ENCODE measurements at places on chromosomes 7 and 10. TPM values are rescaled to one million over a fixed set of nuclear protein-coding genes. Genes with fewer than 3 reads are reported as not detected.
A peak's percentile ranks its signal among the peaks of the same experiment; 100 is the strongest.

The FKBP14 gene
- 5.0 TPM for total RNA-seq

The RFC2 gene
- total RNA-seq = 55.9 TPM

The FAM25A gene
- not detected for total RNA-seq

The NPFFR1 gene
- not detected for total RNA-seq

GRCh38 chr10:80501913-80502521, 35.7 kb upstream of the SH2D4B start:
- H3K27me3 ChIP-seq = no peaks in the 10 kb centered on the region
- no peak for DNase-seq
- no peak overlapping the region for H3K4me3 ChIP-seq
- H3K36me3 ChIP-seq = peaks cover 55% of the 10 kb centered on the region
- H3K27ac ChIP-seq = peak overlapping the region; percentile 32

DNA sequence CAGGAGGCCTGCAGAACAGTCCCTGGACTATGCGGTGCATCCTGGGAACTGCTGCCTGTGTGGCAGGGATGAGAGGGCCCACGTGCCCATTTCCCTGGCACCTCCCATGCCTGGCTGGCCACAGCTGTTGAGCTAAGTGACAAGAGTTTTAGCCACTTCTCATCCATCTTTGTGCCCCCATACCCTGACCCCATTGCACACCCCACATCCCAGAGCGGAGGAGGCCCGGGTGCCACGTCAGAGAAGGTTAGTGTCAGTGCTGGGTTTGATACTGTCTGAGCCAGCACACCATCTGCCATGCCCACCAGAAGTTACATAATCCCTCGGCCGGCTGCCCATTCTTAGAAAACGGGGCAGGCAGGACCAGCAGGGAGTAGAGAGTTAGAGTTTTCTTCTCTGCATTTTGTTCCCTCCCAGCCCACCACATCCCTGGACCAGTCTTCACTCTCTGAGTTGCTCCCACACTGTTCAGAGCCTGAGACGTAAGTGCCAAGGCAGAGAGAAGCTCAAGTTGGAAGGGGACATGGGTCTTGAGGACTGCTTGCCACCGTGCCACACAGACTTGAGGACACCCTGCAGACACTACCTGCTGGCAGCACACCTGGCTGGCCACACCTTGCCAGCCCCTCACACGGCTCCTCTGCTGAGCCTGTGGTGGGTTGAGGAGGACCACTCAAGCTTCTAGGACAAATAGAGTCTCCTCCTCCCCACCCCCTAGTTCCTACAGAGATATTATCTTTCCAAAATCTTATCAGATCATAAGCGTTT, 13.1 kb downstream of the UNC5B start:
- no peaks in the 10 kb centered on the region for H3K36me3 ChIP-seq
- no peak for DNase-seq
- H3K4me3 ChIP-seq = no peak overlapping the region
- peaks cover 5% of the 10 kb centered on the region for H3K27me3 ChIP-seq
- H3K4me1 ChIP-seq = no peaks in the 10 kb centered on the region

- no peak overlapping the region for H3K4me3 ChIP-seq
- no peak for DNase-seq
- no peak overlapping the region for H3K27ac ChIP-seq
- peaks cover 10% of the 10 kb centered on the region for H3K27me3 ChIP-seq
- no peaks in the 10 kb centered on the region for H3K36me3 ChIP-seq
Measured at GRCh38 chr10:98097616-98098015, 36.8 kb upstream of the R3HCC1L start.

GRCh38 chr10:102455893-102456471, 4.6 kb upstream of the C10orf95 start:
- peaks cover 34% of the 10 kb centered on the region for H3K4me1 ChIP-seq
- peaks cover 15% of the 10 kb centered on the region for H3K36me3 ChIP-seq
- H3K4me3 ChIP-seq = no peak overlapping the region

GRCh38 chr10:23343591-23344240, 881 bp downstream of the C10orf67 start:
- peak; percentile 47 for DNase-seq
- no peaks in the 10 kb centered on the region for H3K36me3 ChIP-seq
- peaks cover 3% of the 10 kb centered on the region for H3K27me3 ChIP-seq
- H3K4me1 ChIP-seq = peaks cover 35% of the 10 kb centered on the region
- no peak overlapping the region for H3K27ac ChIP-seq

DNA sequence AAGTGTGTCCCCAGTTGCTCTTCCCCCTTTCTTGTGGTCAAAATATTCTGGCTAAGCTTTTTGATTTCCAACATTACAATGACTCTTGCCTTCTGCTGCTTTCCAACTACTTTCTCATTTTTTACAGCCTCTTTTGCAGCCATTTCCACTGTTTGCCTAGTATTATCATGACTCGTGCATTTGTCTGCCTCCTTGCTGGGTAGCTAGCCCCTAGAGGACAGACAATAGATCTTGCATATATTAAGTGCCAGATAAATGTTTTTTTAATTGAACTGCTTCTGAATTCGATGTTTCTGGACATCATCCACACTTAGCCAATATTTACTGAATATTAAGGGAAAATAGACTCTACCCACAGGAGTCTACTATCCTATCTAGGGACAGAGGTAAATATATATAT, 124.5 kb downstream of the POU6F2 start:
- no peaks in the 10 kb centered on the region for H3K36me3 ChIP-seq
- DNase-seq = no peak
- H3K4me1 ChIP-seq = no peaks in the 10 kb centered on the region
- no peaks in the 10 kb centered on the region for H3K27me3 ChIP-seq
- no peak overlapping the region for H3K4me3 ChIP-seq

- no peaks in the 10 kb centered on the region for H3K27me3 ChIP-seq
Measured at GRCh38 chr7:1123715-1124114, 35.8 kb downstream of the GPER1 start.

- peaks cover 83% of the 10 kb centered on the region for H3K4me1 ChIP-seq
- peak overlapping the region; percentile 89 for H3K27ac ChIP-seq
- no peak for DNase-seq
- peak overlapping the region; percentile 70 for H3K4me3 ChIP-seq
- peaks cover 60% of the 10 kb centered on the region for H3K36me3 ChIP-seq
Measured at GRCh38 chr10:33102071-33102470, 144.0 kb upstream of the ITGB1 start.

DNA sequence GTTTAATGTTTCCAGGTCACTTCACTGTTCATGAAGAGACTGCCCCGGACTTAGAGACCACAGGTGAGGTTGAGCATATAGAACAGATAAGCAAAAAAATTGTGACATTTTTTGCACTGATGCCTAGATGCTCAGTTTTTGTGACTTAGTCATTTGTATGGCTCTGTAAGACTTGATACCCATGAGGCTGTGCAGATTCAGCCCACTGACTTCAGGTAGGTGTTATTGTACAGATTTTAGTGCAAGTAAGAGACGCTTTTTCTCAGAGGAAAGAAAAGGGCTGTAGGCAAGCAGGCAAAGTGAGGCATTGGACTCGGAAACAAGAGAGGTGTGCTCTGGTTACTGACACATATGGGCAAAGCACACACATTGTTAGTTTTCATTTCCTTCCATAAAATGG, 820.1 kb upstream of the SORCS1 start:
- no peaks in the 10 kb centered on the region for H3K4me1 ChIP-seq
- no peaks in the 10 kb centered on the region for H3K36me3 ChIP-seq
- no peak overlapping the region for H3K4me3 ChIP-seq
- H3K27me3 ChIP-seq = no peaks in the 10 kb centered on the region

GRCh38 chr10:59687657-59688056, 22.0 kb downstream of the SLC16A9 start:
- no peaks in the 10 kb centered on the region for H3K4me1 ChIP-seq
- no peak for DNase-seq
- H3K27me3 ChIP-seq = peaks cover 15% of the 10 kb centered on the region
- no peaks in the 10 kb centered on the region for H3K36me3 ChIP-seq
- no peak overlapping the region for H3K4me3 ChIP-seq
- H3K27ac ChIP-seq = no peak overlapping the region

GRCh38 chr7:44769776-44770294, 21.2 kb downstream of the ZMIZ2 start:
- H3K4me3 ChIP-seq = no peak overlapping the region
- peaks cover 3% of the 10 kb centered on the region for H3K27me3 ChIP-seq
- peak overlapping the region; percentile 27 for H3K27ac ChIP-seq
- H3K36me3 ChIP-seq = peaks cover 43% of the 10 kb centered on the region

GRCh38 chr7:80609751-80610150, 28.7 kb upstream of the CD36 start:
- no peak overlapping the region for H3K4me3 ChIP-seq
- H3K4me1 ChIP-seq = no peaks in the 10 kb centered on the region
- DNase-seq = no peak

- no peaks in the 10 kb centered on the region for H3K36me3 ChIP-seq
- H3K4me3 ChIP-seq = no peak overlapping the region
Measured at GRCh38 chr10:3533296-3533695, 251.7 kb downstream of the KLF6 start.

DNA sequence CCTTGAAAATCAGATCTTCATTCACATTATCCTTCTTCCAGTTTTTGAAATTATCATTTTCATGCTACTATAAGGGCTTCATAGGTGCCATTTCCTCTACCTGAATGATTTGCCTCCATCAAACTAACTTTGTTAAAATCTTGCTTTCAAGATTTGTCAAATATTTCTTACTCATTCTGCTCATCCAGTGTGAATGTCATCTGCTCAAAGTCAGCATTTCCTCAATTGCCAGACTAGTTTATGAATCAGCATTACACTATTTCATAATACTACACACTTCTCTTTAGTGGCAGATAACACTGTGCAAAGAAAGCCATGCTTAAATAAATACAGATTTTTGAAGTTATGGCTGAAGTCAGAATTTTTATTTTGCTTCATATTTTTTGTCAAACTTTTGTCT, 21.3 kb upstream of the LIPF start:
- no peak overlapping the region for H3K4me3 ChIP-seq
- H3K4me1 ChIP-seq = no peaks in the 10 kb centered on the region
- no peak for DNase-seq

DNA sequence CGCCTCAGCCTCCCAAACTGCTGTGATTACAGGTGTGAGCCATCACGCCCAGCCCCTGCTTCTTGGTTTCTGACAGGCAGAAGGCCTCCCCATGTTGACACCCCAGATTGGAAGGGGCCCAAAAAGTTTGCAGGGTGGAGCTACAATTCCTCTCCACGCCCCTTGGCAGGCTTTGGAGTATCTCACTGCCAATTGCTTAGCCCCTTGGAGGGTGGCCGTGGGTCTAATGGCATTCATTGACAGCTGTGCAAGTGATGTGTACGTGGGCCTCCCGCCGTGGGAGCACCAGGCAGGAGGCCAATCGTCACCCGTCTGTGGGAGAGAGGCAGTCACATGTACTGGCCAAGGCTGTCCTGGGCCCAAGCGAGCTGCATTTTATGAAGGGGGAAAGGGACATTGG, 73.7 kb upstream of the PPIF start:
- H3K27me3 ChIP-seq = no peaks in the 10 kb centered on the region
- peaks cover 7% of the 10 kb centered on the region for H3K4me1 ChIP-seq
- no peak overlapping the region for H3K27ac ChIP-seq
- no peak overlapping the region for H3K4me3 ChIP-seq

- H3K36me3 ChIP-seq = no peaks in the 10 kb centered on the region
- DNase-seq = no peak
- no peaks in the 10 kb centered on the region for H3K27me3 ChIP-seq
- no peak overlapping the region for H3K27ac ChIP-seq
Measured at GRCh38 chr10:101380353-101381017, 26.5 kb downstream of the BTRC start.

DNA sequence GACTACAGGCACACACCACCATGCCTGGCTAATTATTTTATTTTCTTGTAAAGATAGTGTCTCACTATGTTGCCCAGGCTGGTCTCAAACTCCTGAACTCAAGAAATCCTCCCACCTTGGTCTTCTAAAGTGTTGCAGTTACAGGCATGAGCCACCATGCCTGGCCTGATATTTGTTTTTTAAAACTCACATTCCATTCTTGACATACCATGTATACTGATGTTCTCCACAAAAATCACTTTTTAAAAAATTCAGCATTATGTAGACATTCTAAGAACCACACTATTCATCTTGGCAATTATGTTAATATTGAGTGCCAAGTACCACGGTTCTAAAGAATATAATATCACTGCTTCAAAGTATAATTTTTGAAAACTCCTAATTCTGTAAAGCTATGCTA, 43.5 kb downstream of the IDE start:
- no peaks in the 10 kb centered on the region for H3K4me1 ChIP-seq
- no peak for DNase-seq
- H3K27me3 ChIP-seq = no peaks in the 10 kb centered on the region
- H3K36me3 ChIP-seq = peaks cover 11% of the 10 kb centered on the region
- H3K4me3 ChIP-seq = no peak overlapping the region

GRCh38 chr7:138338361-138338760, 121.7 kb upstream of the TRIM24 start:
- H3K27ac ChIP-seq = no peak overlapping the region
- DNase-seq = no peak
- no peaks in the 10 kb centered on the region for H3K27me3 ChIP-seq
- H3K4me1 ChIP-seq = no peaks in the 10 kb centered on the region
- no peak overlapping the region for H3K4me3 ChIP-seq

GRCh38 chr7:10429031-10429430, 544.6 kb upstream of the PHF14 start:
- no peaks in the 10 kb centered on the region for H3K36me3 ChIP-seq
- DNase-seq = no peak
- H3K4me1 ChIP-seq = no peaks in the 10 kb centered on the region
- no peak overlapping the region for H3K27ac ChIP-seq
- no peaks in the 10 kb centered on the region for H3K27me3 ChIP-seq

- H3K4me3 ChIP-seq = no peak overlapping the region
- no peaks in the 10 kb centered on the region for H3K36me3 ChIP-seq
- no peak for DNase-seq
- no peaks in the 10 kb centered on the region for H3K27me3 ChIP-seq
Measured at GRCh38 chr7:47604496-47604890, 22.6 kb upstream of the TNS3 start.

DNA sequence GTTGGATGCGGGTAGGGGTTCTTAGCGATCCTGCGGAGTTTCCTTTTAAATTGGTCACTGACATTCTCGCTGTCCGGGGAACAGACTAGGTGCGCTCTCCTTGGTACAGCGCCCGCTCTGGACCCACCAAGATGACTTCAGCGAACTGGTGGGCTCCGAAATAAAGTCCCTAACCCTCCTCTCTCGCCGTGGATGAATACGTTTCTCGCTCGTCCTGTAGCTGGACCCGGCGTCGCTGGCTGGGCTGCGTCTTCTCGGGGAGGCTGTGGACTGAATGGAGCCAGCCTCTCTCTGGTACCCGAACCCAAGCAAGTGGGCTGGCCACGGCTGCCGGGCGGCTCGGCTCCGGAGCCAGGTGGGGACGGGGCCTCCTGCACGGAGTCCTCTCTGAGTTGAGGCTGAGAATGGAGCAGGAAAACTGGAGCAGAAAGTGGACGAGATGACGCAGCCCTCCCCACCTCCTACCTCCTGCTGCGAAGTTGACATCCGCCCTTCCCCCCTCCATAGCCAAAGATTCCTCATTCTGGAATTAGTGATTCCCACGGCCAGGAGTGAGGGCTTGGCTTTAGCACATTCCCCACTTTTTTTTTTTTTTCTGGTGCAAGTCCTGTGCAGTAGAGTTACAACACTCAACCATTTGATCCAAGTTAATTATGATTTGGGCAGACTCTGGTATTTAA, 1.5 kb downstream of the UNC5B start:
- no peak for DNase-seq
- no peaks in the 10 kb centered on the region for H3K36me3 ChIP-seq
- H3K4me1 ChIP-seq = peaks cover 2% of the 10 kb centered on the region
- no peak overlapping the region for H3K4me3 ChIP-seq
- H3K27me3 ChIP-seq = peaks cover 74% of the 10 kb centered on the region

Data from activated CD4-positive, alpha-beta memory T cell treated with anti-CD3 and anti-CD28 coated beads, Interleukin-2, amount 10 ng/mL, durations not matched to agents 7 days and 5 days (primary cell).